Stimulated activated CD8-positive, alpha-beta memory T cell treated with anti-CD3 and anti-CD28 coated beads, Interleukin-4, amount 100 ng/mL, for 1 hour (primary cell): ENCODE measurements at places on chromosomes 4 and X.

- DNase-seq, result no peak
Measured at GRCh38 chr4:140654495-140654814, 85.7 kb upstream of the UCP1 start.

DNA sequence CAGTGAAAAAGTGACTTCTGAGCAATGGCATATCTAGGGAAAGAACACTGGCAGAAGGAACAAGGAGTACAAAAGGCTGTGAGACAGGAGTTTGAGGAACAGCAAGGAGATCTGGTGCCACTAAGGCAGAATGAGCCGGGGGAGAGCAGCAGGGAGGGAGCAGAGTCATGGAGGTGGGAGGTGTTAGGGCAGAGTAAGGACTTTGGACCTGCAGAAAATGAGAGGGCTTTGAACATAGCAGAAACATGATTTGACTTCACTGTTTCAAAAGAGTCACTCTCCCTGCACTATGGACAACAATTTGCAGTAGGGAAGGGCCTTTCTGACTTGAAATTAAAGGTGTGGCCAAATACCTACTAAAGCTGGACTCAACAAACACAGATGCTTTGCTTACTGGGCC lies 356.2 kb downstream of the ADGRL3 start:
- no peak for DNase-seq

DNA sequence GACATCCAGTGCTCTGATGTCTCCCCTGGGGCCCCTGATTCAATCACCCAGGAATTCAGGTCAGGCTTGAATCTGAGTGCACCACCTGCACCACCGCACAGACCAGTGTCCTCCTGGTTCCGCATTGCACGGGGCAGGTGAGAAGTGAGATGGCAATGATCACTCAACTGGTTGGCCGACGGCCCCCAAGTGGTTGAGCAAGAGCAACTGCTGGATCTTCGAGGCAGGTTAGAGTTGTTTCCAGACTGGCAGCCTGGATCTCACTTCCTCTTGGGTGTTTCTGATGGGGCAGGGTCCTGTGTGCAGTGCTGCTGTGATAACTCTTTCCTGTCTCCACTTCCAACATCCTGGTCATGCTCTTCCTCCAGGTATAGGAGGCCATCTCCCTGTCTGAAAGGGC lies 50.4 kb downstream of the C4orf50 start:
- DNase-seq, result no peak

DNA sequence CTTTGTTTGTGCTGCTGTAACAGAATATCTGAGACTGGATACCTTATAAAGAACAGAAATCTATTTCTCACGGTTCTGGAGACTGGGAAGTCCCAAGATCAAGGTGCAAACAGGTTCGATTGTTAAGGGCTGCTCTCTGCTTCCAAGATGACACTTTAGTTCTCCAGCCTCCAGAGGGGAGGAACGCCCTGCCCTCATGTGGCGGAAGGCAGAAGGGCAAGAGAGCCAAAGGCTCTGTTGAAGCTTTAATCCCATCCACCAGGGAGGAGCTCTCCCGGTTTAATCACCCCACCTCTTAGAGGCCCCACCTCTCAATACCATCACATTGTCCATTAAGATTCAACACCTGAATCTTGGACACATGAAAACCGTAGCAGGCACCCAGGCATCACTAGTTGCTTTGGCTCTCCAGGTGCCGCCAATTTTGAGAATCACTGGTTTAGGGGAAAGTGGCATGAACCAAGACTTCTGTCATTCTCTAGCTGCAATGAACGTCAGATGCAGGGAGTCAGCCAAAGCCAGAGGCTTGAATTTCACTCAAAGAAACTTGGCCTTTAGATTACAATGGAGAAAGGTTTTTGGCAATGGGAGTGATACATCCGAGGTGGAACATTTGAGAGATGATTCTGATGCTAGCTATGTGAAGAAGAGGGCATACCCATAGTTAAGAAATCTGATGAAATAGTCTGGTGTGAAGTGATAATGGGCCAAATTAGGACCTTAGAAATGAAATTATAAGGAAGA lies 15.7 kb downstream of the FHL1 start:
- no peak for DNase-seq

DNA sequence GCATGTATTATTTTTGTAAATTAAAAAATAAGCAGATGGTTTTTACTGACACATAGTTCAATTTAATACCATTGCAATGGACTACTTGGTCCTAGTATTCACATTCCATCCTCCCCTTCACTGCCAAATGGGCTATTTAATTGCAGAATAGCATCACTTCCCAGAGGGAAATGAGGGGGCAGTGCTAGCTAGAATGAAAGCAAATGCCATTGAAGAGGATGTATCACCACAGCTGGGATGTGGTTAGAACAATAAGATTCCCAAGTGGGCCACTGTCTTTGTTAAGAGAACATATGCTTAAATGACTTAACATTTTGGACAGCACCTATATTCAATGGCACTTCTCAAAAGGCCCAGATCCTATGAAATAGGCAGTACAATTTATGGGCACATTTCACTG lies 224.7 kb downstream of the RBMX2 start:
- no peak for DNase-seq

DNA sequence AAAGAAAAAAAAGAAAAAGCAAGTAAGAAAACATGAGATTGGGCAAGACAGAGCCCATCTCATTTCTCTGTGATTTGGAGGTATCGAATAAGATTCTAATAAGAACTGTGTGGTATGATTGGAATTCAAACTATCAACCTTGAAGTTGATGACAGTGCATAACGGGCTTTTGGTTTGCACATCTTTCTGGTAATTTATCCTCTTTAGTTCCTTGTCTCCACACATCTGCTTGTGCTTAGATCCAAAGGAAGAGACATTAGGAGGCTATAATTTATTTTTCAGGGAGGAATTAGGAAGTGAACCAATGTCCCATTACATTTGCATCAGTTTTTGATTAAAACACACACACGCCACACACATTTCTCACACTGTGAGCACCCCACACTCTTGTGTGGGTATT lies 149.9 kb downstream of the ARSF start:
- no peak for DNase-seq

DNA sequence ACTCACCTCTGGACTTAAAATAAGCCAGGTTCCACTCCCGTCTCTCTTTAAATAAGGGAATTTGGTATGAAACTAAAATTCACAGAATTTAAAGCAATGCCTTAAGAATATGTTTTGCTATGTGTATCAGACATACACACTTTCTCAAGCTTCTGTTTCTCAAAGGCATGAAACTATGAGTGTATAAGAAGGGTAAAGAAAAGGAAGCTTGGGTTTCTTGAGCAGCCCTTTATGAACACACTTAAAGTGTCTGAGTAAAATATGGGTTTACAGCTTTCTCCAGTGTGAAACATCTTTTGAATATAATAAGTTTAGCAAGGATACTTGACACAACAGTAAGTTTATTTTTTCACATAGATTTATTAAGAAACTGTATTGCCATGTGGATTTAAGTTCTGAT lies 370.5 kb downstream of the TMA16 start:
- no peak for DNase-seq

- DNase-seq, result no peak
Measured at GRCh38 chr4:122687531-122688061, 44.9 kb upstream of the BBS12 start.

GRCh38 chr4:180589575-180589974 lies 1653.6 kb upstream of the TENM3 start:
- DNase-seq, result no peak

- DNase-seq, result no peak
Measured at GRCh38 chrX:119477812-119478232, 9.6 kb downstream of the SLC25A5 start.

- no peak for DNase-seq
Measured at GRCh38 chr4:121062521-121062920, 9.8 kb downstream of the NDNF start.

DNA sequence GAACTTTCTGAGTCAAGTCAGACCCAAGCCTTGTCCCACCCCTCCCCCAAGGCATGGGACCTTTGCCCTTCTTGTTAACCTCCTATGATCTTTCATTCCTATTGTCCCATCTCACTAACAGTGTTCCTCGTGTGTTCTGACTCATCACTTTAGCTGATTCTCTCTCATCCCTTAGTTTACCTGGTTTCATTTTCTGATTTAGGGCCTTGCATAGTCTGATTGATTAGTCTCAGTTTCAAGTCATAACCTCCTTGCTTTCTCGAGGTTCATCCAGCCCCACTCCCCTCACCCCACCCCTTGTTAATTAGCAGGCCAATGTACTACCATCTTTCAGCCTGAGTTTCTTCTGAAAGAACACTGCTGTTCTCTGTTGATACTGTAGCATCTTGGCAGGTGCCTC lies 517.4 kb downstream of the RPA4 start:
- DNase-seq, result no peak

DNA sequence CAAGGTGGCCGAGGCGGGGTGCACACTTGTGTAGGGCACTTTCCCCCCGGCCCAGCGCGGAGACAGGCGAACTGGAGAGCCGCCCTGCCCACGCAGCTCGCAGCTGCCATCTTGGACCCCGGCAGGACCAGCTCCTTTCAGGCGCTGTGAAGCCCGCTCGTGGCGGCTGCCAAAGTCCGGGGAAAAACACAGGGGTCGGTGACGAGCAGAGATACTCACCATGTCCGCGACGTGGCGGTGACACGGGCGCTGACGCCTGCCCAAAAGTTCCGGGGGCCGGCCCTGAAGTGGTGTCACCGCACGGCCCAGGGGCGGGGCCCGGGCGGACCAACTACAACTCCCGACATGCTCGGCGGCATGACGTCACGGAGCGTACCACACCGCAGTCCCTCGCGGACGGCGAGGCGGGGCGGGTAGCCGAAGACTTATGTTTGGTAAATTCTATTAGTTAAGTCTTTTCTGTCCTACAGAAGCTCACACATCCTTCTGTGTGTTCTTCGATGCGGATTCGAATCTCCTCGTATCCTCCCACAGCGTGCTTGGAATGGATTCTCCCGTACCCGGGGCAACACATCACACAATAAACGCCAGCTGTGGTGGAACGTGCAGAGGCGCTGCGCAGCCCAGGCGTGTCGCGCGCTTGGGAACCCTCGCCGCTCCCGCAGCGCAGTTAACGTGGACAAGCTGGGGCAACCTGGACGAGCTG lies at the start of gene UFSP2:
Gene UFSP2, minus strand, starts transcription at position 318 of the 706 bp plus-strand sequence. Its CDS starts 96 bp downstream, at position 222.
- DNase-seq, result peak; percentile 76

GRCh38 chrX:119118780-119119395 lies 8.7 kb downstream of the KIAA1210 start:
- DNase-seq, result peak; percentile 2

GRCh38 chr4:145566768-145567167 lies 52.4 kb upstream of the MMAA start:
- DNase-seq, result no peak

DNA sequence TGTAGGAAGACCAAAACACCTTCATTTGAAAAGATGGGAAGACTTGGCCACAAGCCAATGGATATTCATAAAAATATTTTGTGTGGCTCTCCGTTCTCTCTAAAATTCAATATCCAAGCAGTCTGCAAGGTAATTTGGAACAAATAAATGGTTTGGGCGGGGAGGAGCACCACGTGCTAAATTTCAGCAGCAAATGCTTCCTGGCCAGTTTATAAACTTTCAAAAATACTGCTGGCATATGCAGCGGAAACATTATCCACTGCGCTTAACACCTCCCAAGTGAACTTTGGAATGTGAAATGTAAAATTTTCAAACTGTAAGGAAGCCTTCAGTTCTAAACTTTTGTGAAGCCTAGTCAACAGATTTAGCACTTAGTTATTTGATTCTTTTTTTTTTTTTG lies 191.0 kb downstream of the NSUN7 start:
- no peak for DNase-seq
